ENCODE measurements at places on chromosomes 16 and 17.

DNA sequence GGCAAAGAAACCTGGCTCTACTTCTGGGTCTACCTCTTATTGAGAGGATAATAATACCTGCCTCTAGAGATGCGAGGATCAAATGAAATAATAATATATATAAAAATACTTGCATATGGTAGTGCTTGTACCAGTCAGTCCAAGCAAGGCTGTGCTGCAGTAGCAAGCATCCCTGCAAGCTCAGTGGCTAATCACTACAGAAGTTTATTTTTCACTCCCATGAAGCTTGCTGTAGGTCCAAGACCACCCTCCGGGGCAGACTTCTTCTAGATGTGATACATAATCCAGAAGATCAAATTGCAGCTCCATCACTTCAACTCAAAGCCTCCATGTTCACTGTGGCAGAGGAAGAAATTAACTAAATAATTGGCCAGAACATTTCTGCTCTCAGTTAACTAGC is 48.9 kb upstream of the NKD1 start:
- DNase-seq, result no peak

DNA sequence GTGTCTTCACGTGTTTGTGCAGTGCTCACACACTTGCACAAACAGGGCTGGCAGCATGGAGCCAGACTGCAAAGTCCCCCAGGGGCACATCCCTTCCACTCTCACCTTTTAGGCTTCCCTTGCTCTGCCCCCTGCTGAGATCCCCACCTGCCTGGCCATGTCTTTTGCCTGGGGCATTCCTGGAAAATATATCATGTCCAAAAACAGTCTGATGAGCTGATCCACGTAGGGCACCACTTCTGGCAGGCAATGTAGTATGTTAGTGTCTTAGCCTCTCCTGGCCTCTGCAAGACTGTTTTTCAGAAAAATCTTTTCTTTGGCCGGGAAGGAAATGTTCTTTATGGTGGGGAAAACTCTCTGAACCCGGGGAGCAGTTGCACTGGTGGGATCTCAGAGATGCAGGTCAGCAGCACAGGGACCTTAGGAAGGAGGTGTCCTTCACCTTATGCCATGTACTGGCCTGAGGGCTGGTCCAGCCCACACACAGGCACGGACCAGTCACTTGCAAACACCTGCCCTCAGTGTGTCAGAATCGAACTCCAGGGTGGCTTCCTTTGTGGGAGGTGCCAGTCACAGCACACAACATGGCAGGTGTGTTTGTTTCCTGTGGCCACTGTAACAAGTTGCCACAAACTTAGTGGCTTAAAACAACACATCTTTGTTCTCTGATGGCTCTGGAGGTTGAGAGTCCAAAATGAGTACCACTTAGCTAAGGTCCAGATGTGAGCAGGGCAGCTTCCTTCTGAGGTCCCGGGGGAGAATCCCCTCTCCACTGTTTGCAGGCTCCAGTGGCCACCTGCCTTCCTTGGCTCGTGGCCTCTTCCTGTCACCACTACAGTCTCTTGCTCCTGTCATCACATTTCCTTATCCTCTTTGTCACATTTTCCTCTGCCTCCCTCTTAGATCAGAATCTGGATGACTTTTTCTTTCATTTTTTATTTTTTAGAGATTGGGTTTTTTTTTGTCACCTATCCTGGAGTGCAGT is 46.6 kb downstream of the MPRIP start:
- DNase-seq, result no peak

GRCh38 chr16:83098536-83098935 is 471.8 kb downstream of the CDH13 start:
- no peak for DNase-seq

- no peak for DNase-seq
Measured at GRCh38 chr16:87486713-87487247, 6.0 kb downstream of the ZCCHC14 start.

- DNase-seq, result no peak
Measured at GRCh38 chr16:67961551-67961957, 6.9 kb downstream of the SLC12A4 start.

DNA sequence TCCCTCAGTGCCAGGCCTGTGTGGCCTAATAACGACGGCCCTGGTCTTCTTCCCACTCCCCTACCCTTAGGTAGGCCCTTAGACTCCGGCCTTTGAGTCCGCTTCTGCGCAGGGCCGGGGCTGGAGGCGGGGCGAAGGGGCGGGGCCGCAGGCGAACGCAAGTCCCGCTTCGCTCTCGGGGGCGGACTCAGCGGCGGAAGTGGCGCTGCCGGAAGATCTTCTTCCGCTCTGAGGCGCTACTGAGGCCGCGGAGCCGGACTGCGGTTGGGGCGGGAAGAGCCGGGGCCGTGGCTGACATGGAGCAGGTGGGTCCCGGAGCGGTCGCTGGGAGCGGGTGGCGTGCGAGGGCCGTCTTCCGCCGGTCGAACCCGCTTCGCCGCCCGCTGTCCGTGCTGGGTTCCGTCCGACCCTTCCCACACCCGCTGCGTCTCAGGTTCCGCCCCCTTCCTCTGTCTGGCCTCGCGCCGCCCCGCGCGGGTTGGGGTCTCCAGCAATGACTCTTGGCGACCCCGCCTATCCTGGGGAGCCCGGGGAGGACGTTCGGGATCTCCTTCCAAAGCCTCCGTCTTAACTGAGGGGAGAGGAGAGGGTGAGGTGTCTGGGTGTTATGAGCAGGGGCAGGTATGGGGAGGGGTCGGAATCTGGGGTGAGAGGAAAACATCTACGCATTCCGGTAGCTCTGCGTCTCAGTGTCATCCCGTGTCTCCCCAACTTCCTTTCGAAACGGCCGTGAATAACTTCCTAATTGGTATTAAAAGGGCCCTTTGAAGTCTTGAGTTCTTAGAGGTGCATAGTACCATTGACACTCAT is at the start of gene STARD3:
STARD3 (plus strand) TSS at position 218 of the 810 bp plus-strand sequence. CDS start 16,388 bp downstream, outside the sequence.
- peak; percentile 90 for DNase-seq

GRCh38 chr16:46568472-46569230 is 52.5 kb downstream of the SHCBP1 start:
- DNase-seq, result no peak

GRCh38 chr17:45131616-45132319 is 547 bp downstream of the PLCD3 start:
- peak; percentile 46 for DNase-seq

GRCh38 chr17:49514071-49514721 is 19.1 kb downstream of the NGFR start:
- DNase-seq, result no peak

GRCh38 chr16:53922807-53923571 is 219.0 kb downstream of the FTO start:
- no peak for DNase-seq

DNA sequence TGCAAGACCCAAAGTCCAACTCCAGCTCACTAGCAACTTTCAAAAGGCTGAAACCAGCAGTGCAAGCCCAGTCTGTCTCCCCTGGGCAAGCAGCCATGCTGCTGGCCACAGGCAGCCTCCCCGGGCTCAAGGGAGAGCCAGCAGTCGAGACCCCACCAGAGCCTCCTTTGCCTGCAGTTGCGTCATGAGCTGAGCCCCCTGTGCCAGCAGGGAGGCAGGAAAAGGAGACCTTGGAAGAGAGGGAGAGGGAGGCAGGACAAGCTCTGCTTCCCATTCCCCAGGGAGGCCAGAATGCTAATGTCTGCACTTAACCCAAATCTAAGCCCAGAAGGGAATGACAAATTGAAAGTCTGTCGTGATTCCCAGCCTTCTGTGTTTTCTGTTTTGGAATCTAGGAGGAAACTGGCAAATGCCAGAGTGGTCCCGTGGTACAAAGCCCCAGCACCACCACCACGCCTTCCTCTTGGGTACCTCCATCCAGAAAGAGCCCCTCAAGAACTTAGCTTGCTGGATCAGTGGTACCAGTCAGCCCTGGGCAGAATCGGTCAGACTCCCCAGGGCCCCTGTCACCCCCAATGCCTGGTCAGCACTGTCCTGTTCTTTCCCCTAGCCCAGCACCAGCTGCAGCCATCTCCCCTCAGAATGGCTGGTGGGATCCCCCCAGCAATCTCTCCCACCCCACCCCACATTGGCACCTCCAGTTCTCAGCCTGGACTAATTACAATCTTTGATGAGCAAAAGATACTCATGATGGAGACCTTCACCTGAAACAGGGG is 99.3 kb upstream of the TNRC6C start:
- DNase-seq, result no peak

GRCh38 chr17:3557768-3558583 is at the start of gene TRPV3:
Gene TRPV3, minus strand, starts transcription at chr17:3557812. Its CDS starts 2,962 bp downstream, at chr17:3554850.
- peak; percentile 62 for DNase-seq

DNA sequence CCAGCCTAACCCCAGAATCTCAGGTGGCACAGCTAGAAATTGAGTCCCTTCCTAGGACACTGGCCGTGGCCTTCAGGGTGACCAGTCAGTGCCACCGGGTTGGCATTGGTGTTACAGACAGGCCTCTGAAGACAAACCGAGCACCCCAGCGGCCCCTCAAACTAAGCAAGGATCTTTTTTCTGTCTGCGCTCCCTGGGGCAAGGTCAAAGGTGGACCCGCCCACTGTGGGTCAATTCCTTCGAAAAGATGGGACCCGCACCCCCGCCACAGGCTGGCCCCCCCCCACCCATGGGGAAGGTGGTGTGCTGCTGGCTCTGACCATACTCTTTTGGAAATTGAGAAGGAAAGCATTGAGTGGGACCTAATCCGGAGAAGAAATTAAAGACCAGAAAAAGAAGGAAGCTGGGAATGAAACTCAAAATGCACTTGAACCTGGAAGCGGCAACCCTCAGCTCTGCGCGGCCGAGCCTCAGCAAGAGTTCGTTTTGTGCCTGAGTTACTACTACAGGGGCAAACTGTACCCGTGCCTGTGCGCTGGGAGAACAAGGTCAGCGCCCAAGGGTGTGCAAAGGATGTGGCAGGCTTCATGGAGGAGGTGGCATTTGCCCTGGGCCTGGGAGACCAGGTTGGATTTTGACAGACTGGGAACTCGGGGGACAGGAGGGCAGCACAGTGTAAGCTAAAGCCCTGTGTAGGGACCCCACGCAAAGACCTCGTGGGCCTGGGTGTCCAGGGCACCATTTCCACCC is 20.4 kb downstream of the TMC6 start:
- no peak for DNase-seq

DNA sequence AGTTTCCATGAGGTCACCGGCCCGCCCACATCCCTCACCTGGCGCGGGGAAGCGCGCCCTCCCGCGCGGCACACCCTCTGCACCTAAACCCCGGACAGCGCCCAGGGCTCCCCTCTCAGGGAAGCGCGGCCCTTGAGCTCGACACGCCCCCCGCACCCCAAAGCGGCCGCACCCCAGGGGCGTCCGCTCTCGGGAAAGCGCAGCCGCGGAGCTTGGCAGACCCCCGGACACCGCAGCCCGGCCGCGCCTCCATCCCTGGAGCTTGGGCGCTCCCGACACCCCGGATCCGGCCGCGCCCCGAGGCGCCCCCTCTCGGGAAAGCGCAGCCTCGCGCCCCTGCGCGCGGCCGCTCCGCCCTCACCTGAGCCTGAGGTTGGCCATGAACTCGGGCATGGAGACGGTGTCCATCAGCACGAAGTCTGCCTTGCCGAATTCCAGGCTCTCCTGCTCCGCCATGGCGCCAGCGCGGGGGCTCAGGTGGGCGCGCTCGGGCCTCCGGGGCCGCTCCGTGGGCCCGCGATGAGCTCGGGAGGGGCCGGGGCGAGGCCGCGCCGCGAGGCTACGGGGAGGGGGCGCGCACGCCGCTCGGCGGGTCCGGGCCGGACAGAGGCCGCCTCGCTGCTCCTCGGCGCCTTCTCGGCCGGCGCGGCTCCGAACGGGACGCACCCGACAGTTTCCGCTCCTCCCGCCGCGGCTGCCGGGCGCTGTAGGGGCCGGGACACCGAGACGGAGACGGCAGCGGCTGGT is at the start of gene MYO1D:
MYO1D (minus strand) TSS at position 708 of the 747 bp plus-strand sequence; CDS start at position 456, 252 bp downstream.
- peak; percentile 75 for DNase-seq

DNA sequence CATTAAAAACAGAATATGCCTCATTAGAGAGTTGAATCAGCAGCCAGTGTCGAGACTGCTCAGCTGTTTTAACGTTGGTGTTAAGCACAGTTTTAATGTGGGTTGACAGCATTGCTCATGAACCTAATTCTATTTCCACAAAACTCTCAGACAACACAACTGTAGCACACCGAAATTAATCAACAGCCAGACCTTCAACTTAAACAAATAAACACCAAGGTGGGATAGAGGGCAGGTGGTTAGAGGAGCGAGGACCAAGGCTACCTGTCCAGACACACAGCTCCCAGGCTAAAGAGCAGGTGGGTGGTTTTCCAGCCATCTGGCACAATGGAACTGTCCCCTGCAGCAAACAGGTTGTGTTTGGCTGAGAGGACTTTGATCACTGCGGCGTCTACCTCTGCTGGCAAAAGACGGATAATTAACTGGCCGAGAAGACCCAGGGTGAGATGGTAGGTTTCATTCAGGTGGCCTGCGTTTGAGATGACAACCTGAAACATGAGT is 69.6 kb upstream of the ATP2A3 start:
- DNase-seq, result no peak

- DNase-seq, result no peak
Measured at GRCh38 chr16:22388101-22388644, 13.8 kb upstream of the CDR2 start.

- peak; percentile 42 for DNase-seq
Measured at GRCh38 chr16:11405331-11406176, 60.3 kb downstream of the RMI2 start.

- DNase-seq, result no peak
Measured at GRCh38 chr17:74520790-74521480, 10.3 kb downstream of the CD300LB start.

GRCh38 chr17:33687831-33688230 is 394.7 kb upstream of the ASIC2 start:
- no peak for DNase-seq

GRCh38 chr17:1029196-1029921 is 32.4 kb downstream of the TIMM22 start:
- DNase-seq, result no peak

DNA sequence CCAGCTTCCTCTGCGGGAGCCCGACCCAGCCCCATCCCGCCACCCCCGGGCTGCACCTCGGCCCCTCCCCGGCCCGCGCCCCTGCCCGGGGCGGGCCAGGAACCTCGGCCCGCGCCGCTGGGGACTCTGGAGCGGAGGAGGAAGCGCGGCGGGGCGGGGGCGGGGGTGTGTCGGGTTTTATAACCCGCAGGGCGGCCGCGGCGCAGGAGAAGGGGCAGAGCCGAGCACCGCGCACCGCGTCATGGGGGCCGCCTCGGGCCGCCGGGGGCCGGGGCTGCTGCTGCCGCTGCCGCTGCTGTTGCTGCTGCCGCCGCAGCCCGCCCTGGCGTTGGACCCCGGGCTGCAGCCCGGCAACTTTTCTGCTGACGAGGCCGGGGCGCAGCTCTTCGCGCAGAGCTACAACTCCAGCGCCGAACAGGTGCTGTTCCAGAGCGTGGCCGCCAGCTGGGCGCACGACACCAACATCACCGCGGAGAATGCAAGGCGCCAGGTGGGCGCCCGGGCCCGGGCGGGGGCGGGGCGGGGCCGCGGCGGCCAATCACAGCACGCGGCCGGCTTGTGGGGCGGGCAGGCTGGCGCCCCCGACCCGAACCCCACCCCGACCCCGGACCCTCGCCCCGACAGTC is at the start of gene ACE:
ACE (plus strand) TSS at position 208 of the 626 bp plus-strand sequence; CDS start at position 242, 34 bp downstream.
- DNase-seq, result peak; percentile 21
